Mesenteric fat pad (tissue), 1 donor: ENCODE measurements at places on chromosomes 3 and 15. TPM values are rescaled to one million over a fixed set of nuclear protein-coding genes. Genes with fewer than 3 reads are reported as not detected.

GRCh38 chr15:99677540-99678134 lies 55.6 kb downstream of the LYSMD4 start:
- no peak for DNase-seq

The PARP6 gene
- 61.3 TPM for total RNA-seq

- no peak for DNase-seq
Observed at GRCh38 chr3:128060473-128061381, 8.5 kb downstream of the SEC61A1 start.

GRCh38 chr15:90979582-90979981 lies 14.8 kb downstream of the PRC1 start:
- no peak for DNase-seq

GRCh38 chr3:72176537-72177041 lies 391.6 kb upstream of the PROK2 start:
- DNase-seq, result no peak

The APBA2 gene
- 2.2 TPM for total RNA-seq

The SLC24A5 gene
- total RNA-seq, result not detected

GRCh38 chr3:193829781-193830180 lies 236.8 kb downstream of the OPA1 start:
- no peak for DNase-seq

DNA sequence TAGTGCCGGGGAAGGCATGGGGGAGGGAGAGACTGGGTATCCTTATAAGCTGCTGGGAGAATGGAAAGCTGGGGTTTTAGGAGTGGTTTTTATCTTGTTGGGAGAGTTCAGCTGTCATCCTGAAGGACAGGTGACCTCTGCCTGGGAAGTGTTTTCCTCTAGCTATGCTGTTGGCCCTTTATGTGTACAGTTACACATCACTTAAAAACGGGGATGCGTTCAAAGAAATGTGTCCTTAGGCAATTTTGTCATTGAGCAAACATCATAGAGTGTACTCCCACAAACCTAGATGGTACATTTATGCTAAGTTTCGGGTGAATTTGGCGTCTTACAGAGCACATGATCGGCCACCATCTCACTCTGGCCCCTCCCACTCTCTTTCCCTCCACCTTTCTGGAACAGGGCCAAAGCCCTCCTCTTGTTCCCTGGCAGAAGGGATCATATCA lies 164.3 kb upstream of the NUDT16 start:
- DNase-seq, result no peak

The OSTN gene
- not detected for total RNA-seq

DNA sequence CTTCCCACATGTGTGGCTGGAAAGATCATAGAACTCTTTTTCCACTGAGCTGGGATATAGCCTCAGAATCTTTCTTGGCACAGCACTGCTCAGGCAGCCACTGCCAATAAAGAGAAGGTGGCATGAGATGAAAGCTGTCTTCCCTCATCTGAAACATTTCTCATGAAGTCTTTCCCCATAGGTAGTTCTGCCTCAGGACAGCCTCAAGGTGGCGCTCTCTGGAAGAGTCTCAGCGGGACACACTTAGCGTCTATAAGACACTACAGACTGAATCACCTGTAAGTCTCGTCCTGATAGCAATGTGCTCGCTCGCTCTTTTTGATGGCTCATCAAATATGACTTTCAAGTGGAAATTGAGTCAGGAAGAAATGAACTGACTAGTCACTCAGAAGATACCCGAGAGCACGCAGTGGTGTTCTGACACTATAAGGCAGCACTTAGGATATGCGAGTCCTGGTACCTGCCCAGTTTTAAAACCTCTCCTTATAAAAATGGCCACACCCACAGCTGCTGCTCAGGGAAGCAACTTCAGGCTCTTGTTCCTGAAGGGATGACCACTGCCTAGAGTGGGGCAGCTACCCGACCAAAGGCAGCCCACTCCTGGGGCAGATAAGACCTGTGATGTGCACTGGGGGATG lies 269.5 kb downstream of the SUCLG2 start:
- no peak for DNase-seq

DNA sequence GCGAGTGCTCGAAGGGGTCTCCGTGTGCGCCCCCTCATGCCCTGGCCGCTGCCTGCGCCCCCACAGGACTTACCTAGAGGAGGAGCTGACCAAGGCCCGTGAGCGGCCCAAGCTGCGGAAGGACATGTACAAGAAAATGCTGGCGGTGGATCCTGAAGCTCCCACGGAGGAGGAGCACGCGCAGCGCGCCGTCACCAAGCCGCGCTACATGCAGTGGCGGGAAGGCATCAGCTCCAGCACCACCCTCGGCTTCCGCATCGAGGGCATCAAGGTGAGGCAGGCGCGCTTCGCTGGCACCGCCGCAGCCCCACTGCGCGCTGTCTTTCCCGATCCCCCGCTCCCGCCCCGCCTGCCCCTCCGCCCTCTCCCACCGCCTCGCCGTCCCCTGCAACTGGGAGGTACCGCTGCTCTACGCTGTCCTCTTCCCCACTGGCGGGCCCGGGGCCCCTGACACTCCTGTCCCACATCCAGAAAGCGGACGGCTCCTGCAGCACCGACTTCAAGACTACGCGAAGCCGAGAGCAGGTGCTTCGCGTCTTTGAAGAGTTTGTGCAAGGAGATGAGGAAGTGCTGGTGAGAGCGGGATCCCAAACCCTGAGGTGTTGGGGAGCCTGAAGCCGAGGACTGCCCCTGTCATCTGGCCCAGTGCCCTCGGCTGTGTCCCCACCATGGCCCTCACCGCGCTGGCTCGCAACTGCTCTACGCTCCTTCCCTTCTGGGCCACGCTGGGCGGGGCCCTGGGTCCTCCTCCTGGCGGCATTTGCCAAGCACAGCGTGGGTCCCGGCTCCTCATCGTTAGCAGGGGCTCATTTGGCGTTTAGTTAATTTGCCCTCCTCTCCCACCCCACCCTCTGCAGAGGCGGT lies 8.5 kb downstream of the ITPKA start:
- no peak for DNase-seq

DNA sequence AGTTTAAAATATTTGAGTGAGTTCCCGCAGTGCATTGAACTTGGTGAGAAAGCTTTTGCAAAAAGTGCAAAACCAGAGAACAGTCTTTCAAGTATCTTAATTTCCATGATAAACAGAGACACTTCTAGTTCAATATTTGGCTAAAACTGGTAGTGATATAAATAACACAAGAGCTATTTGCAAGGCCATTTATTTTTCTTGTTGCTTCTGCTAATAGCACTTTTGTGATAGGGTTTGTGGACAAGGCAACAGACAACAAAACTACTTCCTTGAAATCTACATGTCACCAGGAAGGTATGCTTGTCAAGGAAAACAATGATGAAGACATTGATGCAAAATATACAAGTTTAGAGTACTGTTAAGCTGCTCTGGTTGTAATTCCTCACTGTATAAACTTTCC lies 1225.1 kb downstream of the OTOL1 start:
- DNase-seq, result no peak

The TIGIT gene
- 0.42 TPM for total RNA-seq

The SCG3 gene
- total RNA-seq, result not detected

DNA sequence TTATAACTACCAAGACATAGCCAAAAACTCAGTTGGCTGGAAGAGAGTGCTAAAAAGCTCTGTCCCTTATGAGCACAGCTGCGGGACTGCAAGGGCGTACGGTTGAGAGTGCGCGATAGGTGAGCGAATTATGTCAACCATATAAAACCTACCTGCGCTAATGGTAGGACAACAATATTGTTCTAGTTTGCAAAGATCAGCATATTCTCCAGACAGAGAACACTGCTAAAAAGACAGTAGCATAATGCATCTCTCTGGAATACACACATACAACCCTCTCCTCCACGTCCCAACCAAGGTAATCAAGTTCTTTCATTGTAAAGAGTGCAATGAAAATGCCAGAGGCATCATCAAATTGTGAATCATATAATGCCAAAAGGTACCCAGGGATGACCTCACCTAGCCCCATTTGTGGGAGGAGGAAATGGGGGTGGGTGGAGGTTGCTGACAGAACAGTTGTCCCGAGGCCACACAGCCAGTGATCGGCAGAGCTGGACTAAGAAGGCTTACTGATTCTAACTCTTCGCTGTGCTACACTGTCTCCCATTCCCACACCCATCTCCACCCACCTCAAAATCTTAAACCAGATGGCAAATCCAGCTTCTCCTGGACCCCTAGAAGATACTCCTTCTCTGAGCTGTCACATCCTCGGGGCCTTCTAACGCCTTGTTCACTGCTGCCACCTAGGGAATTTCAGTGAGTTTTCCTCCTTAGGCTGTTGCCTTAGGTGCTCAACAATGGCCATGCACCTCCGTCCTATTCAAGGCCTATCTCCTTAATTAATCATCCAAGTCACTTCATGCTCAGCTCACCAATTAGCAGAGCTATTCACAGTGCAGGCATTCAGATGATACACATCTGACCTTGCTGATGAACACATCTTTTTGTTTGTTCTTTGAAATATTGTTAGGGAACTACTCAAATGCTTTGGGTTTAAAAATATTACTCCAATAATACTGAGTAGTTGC lies 60.7 kb downstream of the RPL22L1 start:
- DNase-seq, result no peak

The IL12A gene
- 0.29 TPM for total RNA-seq

The GOLGA8T gene
- not detected for total RNA-seq

The GOLGA6B gene
- total RNA-seq, result not detected

GRCh38 chr3:137105277-137105977 lies 147.6 kb downstream of the IL20RB start:
- DNase-seq, result no peak

The CCR3 gene
- total RNA-seq, result not detected

- DNase-seq, result no peak
Observed at GRCh38 chr3:57000012-57000411, 60.5 kb upstream of the SPATA12 start.
